ENCODE measurements at places on chromosomes 16 and 17. TPM values are rescaled to one million over a fixed set of nuclear protein-coding genes. Genes with fewer than 3 reads are reported as not detected.

DNA sequence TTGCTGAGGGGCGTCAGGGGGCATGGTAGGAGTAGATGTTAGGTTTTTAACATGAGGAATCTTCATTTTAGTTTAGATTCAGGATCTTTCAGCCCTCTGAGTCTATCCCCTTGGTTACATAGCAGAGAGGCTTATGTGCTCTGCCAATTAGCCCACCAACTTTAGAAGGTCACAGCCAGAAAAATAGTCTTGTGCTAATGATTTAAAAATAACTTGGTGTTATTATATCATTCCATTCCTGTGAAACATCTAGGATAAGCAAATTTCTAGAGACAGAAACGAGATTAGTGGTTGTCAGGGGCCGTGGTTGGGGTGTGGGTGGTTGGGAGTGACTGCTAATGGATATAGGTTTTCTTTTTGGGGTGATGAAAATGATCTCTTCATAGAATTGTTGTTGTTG lies 183.7 kb downstream of the SNX29 start:
- no peak for DNase-seq

- DNase-seq, result no peak
These were observed 885 bp upstream of the VASN start for GRCh38 chr16:4370570-4371356.

- DNase-seq, result no peak
These were observed 24.0 kb upstream of the SLFN5 start for GRCh38 chr17:35218915-35219314.

GRCh38 chr16:28196387-28196987 lies 15.3 kb downstream of the XPO6 start:
- no peak for DNase-seq

- peak; percentile 14 for DNase-seq
These were observed at the start of gene SCNN1G for GRCh38 chr16:23182679-23183542. Gene SCNN1G (plus strand): TSS chr16:23182745. CDS start chr16:23186272, 3,527 bp downstream.

Gene ZG16
- total RNA-seq, result not detected

Gene AXIN1
- total RNA-seq, result 49.8 TPM

GRCh38 chr16:70416748-70417616 lies 21.9 kb downstream of the ST3GAL2 start:
- DNase-seq, result no peak

Gene MYH4
- total RNA-seq, result not detected

Gene DLG4
- 4.6 TPM for total RNA-seq

Gene ADORA2B
- 10.7 TPM for total RNA-seq

Gene HCRT
- not detected for total RNA-seq

DNA sequence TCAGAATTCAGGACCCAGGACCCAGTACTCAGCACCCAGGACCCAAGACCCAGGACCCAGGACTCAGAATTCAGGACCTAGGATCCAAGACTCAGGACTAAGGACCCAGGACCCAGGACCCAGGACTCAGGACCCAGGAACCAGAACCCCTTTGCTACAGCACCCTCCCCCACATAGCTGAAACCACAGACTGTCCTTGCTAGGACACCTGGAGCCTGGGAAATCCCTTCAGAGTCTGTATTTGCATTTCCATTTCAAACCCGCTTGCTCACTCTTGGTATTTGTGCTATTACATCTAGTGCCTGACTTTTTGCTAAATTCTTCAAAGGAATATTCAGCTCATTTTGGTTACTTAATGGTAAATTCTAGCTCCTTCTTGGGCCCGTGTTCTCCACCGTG lies 275.8 kb upstream of the MAF start:
- no peak for DNase-seq

DNA sequence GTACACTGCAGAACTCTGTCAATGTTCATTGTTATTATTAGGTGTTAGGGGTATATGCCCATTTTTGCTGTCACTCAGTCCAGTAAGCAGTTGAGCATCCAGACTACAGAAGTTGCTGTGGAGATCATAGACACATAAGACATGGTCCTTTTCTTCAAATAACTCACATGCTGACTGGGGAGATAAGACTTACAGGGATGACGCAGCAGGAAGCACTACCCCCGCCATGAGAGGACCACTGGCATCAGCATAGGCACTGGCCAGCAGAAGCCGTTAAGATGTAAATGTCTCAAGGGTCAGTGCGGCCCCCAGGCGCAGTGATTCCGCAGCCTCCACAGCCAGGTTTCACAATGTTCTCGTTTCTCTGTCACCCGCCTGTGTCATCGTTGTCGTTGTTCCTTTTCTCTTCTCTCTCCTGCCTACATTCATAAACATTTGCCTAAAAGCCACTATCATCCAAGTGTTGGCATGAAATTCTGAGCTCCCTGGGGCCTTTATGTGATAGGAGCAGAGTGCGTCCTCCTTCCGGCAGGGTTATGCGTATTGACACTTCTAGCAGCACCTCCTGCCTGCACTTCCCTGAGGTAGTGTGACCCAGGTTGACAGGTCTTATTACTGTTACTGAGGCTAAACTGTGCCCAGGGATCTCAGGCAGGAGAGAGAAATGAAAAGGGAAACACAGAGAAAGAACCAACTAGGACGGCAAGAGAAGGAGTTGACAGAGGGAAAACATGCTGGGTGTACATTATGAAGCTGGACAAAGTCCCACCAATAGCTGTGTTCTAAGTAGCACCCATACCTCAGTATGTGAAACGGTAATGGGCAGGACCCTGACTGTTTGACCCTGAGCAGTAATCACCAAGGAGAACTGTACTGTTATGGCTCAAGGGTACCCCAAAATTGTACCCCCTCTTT lies 17.9 kb downstream of the TANGO6 start:
- DNase-seq, result no peak

GRCh38 chr17:36204724-36205500 lies 6.0 kb upstream of the CCL4L2 start:
- DNase-seq, result no peak

- DNase-seq, result no peak
These were observed 260.6 kb downstream of the C16orf95 start for GRCh38 chr16:87056551-87056950.

DNA sequence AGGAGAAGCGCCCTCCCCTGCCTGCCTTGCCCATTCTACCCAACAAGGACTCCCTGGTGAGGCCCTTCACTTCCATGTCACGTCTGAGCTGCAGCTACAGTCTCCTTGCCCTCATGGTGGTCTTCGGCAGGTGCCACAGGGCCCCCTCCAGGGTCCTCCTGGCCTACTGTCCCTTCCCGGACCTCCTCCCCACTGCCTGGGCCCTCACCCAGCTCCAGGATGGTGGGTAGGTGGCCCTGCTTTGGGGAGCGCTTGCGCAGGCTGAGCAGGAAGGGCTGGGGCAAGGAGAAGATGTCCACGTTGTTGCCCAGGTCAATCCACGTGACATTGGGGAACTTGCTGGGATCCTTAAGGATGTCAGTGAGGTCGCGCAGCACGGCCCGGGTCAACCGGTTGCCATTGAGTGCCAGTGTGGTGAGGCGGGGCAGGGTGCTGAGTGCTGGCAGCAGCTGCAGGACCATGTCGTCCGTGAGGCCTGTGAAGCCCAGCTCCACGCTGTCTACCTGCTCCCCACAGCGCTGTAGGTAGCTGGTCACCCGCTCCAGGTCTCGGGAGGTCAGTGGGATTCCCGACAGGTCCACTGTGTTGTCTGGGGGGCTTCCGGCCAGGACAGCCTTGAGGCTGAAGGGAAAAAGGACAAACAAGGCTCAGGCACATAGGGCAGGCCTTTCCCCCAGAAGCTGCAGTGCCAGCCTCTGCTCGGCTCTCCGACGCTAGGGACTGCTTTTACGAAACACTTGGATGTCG lies 28.3 kb downstream of the TRPV2 start:
- no peak for DNase-seq

DNA sequence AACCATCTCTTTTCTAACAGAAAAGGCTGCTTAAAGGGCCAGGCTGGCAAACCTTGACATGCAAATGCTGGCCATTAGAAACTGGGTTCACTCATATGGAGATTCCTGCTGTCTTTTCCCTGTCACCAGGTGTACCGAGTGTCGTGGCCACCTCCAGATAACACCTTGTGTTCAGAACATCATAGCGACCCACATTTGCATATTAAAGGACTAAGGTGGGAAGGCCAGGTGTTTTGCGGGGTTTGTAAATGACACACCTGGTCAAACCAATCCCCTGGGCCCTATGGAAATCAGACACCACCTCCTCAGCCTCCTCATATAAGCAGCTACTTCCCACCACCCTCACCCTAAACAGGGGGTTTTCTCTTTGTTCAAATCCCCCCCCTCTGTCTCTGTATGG lies 2.5 kb upstream of the AIPL1 start:
- no peak for DNase-seq

DNA sequence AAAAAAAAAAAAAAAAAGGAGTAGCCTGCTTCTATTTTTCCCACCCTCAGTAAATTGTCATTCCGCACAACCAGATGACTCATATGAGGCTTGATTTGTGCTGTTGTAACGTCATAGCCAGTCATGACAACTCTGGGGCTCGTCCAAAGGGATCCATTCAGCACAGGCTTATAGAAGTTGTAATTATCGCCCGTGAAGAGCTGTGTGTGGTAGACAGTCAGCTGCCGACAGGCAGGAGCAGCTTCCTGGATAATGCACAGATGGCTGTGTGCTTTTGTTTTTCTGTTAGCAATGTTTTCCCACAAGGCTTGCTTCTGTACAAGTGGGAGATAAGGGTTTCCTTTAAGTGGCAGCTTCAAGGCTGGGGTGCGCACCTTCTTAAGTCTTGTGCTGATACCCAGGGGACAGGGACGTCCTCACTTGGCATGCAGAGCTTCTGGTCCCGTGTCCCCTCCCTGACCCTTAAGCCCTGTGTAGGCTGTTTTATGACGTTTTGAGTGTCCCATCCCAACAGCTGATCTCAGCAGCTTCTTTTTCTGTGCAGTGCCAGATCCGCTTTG lies 26.0 kb downstream of the SNX29 start:
- no peak for DNase-seq

Gene CMTM1
- 48.4 TPM for total RNA-seq

DNA sequence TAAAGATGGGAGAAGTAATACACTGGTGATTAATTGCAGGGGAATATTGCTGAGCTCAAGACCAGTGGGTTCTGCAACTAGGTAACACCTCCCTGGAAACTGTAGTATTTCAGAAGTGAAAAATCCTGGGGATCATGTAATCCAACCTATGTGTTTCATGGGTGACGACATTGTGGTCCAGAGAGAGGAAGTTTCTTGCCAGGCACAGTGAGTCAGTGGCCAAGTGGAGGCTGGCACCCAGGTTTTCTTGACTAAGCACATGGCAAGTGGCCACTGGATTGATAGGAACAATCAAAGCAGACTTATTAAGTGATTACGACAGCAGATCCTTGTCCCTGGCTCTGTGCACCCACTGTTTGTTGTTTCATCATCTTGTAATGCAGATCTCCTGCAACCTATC lies 14.6 kb upstream of the CIITA start:
- DNase-seq, result peak; percentile 82

DNA sequence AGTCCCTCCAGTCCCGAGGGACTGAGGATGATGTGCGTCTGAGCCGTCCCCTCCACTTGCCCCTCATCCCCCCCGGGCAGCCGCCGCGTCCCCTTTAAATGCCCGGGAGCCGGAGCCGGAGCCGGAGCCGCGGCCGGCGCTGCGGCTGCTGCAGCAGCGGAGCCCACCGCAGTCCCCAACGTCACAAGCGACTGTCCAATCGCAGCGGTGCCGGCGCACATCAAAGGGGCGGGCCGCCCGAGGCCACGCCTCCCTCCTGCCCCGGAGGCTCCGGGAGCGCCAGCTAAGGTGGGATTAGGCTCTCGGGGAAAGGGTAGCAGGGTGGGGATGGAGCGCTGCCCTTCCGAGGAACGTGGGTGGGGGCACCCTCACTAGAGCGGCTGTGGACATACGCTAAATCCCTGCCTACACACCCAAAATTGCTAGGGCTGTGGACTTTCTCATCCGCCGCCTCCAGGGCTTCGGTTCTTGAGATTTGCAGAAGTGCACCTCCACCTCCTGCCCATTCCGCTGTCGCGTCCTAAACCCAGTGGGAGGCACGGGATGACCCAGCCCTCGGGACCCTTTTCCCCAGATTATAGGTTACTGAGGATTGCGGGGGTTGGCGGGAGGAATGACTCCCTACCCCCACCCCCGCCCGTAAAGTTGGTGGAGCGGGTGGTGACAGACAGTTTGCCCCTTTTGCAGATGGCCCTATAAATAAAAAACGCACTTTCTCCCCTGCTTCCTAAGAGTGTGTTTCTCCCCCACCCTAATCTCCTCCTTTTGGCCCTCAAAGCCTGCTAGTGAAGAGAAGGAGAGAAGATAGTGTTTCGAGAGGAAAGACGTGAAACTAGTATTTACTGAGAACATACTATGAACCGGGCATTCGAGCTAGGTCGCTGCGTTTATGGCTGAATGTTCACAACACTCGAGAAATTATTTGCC lies at the start of gene PHOSPHO1:
Gene PHOSPHO1, minus strand, starts transcription at position 152 of the 927 bp plus-strand sequence. CDS start 4,096 bp downstream, outside the sequence.
- peak; percentile 87 for DNase-seq

Gene KRT40
- not detected for total RNA-seq
